H9 (cell line): ENCODE measurements at places on chromosomes 7 and 10.

GRCh38 chr10:17201794-17202116 lies 283 bp upstream of the TRDMT1 start:
- no peaks in the 10 kb centered on the region; the same call in 1 of the 2 replicates for H3K4me1 ChIP-seq
- H3K27ac ChIP-seq = peak overlapping the region; percentile 44
- H3K4me3 ChIP-seq = peak overlapping the region; percentile 89
- H3K36me3 ChIP-seq = no peaks in the 10 kb centered on the region
- H3K27me3 ChIP-seq = no peaks in the 10 kb centered on the region

DNA sequence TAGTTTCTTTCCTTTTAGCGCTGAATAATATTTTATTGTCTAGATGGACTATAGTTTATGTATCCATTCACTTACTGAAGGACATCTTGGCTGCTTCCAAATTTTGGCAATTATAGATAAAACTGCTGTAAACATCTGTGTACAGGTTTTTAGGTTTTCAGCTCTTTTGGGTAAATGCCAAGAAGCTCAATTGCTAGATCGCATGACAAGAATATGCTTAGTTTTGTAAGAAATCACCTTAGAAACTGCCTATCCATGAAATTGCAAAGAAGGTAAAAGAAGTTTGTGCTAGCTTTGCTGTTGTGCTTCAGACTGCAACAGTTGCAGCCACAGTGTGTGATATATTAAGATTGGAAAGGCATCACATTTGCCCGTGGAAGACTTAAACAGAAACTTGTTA lies 103.2 kb upstream of the TNS3 start:
- no peak for DNase-seq
- H3K4me1 ChIP-seq = peaks cover 2% of the 10 kb centered on the region; the same call in 1 of the 2 replicates
- H3K27ac ChIP-seq = no peak overlapping the region

- DNase-seq = peak; percentile 6
- no peak overlapping the region for H3K4me3 ChIP-seq
- peaks cover 18% of the 10 kb centered on the region for H3K4me1 ChIP-seq
- peaks cover 8% of the 10 kb centered on the region for H3K36me3 ChIP-seq
- no peak overlapping the region for H3K27ac ChIP-seq
Observed at GRCh38 chr10:112805701-112806100, 144.3 kb upstream of the TCF7L2 start.

GRCh38 chr10:55214608-55215007 lies 413.6 kb upstream of the PCDH15 start:
- H3K27me3 ChIP-seq = no peaks in the 10 kb centered on the region
- no peak overlapping the region for H3K4me3 ChIP-seq

GRCh38 chr7:103580031-103580430 lies 134.0 kb upstream of the SLC26A5 start:
- H3K27ac ChIP-seq = no peak overlapping the region
- H3K4me3 ChIP-seq = no peak overlapping the region
- H3K36me3 ChIP-seq = no peaks in the 10 kb centered on the region
- no peaks in the 10 kb centered on the region for H3K27me3 ChIP-seq
- no peak for DNase-seq

DNA sequence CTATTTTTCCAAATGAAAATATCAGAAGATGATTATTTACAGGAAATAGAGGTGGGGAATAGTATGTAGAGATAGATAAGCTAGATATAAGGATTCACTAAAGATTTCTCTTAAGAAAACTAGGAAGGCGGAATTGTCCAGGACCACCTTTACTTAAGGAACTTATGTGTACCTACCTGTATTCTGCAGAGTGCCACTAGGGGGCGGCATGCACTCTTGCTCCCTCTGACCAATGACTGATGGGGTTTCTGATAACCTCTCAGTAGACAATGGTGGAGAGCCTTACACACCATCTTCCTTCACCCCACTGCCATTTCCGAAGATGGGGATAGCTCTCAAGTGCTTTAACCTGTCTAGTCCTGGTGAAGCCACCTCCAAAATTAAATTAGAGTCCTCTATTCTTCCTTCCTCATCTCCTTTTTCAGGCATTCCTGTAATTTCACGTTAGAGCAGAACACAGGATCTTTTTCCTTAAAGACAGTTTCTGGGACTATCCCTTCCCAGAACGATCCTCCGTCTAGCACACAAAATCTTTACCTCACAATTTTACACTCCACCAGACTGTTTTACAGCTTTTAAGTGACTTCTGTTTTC lies 453.1 kb downstream of the SORCS1 start:
- peaks cover 4% of the 10 kb centered on the region; the same call in 1 of the 2 replicates for H3K4me1 ChIP-seq
- H3K36me3 ChIP-seq = peaks cover 5% of the 10 kb centered on the region; the same call in 2 of the 3 replicates
- H3K27me3 ChIP-seq = no peaks in the 10 kb centered on the region
- H3K27ac ChIP-seq = no peak overlapping the region

- H3K27ac ChIP-seq = no peak overlapping the region
- H3K36me3 ChIP-seq = no peaks in the 10 kb centered on the region
- 0 out of 2 replicates have a peak, but pooled peaks cover 3% of the 10 kb centered on the region for H3K4me1 ChIP-seq
- H3K4me3 ChIP-seq = no peak overlapping the region; the same call in 2 of the 3 replicates
Observed at GRCh38 chr10:6920072-6921019, 340.3 kb upstream of the PRKCQ start.

GRCh38 chr10:35498693-35499092 lies 106.4 kb upstream of the GJD4 start:
- H3K27me3 ChIP-seq = no peaks in the 10 kb centered on the region
- no peak overlapping the region for H3K4me3 ChIP-seq

DNA sequence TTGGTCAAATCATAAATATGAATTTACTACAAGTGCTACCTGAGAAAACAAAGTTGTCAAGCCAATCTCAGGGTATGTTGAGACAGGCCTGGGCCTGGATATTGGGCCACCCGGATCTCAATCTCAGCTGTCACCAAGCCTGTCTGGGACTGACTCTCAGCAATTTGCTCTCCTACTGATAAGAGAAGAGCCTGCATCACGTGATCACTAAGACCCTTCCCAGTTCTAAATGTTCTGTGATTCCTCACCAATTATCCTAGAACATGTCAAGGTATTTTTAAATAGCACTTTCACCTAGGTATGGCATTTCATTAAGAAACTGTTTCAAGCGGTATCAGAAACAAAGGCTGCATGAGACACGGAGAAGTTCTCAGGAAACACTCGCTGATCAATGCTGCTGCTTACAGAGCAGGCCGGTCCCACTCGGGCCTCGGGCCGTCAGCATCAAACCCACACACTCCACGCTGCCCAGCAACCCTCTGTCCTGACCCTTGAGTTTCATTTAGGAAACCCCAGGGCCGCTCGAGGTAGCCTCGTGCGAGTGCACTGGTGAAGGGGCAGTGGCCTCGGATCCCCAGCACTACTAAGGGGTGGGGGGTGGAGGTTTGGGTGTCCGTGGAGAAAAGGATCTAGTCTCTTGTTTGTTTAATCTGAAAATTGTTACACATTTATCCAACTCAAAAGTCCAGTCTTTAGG lies 4.1 kb downstream of the KLF6 start:
- peaks cover 7% of the 10 kb centered on the region; the same call in 1 of the 2 replicates for H3K4me1 ChIP-seq
- H3K27ac ChIP-seq = no peak overlapping the region
- H3K36me3 ChIP-seq = peaks cover 73% of the 10 kb centered on the region
- DNase-seq = peak; percentile 11

- no peak for DNase-seq
- H3K27ac ChIP-seq = no peak overlapping the region
- peaks cover 9% of the 10 kb centered on the region; the same call in 1 of the 2 replicates for H3K4me1 ChIP-seq
Observed at GRCh38 chr7:107971100-107971499, 31.9 kb downstream of the LAMB1 start.

GRCh38 chr7:259191-259505 lies 30.8 kb upstream of the FOXL3 start:
- peaks cover 76% of the 10 kb centered on the region for H3K36me3 ChIP-seq
- peak overlapping the region; percentile 2; the same call in 1 of the 3 replicates for H3K4me3 ChIP-seq

DNA sequence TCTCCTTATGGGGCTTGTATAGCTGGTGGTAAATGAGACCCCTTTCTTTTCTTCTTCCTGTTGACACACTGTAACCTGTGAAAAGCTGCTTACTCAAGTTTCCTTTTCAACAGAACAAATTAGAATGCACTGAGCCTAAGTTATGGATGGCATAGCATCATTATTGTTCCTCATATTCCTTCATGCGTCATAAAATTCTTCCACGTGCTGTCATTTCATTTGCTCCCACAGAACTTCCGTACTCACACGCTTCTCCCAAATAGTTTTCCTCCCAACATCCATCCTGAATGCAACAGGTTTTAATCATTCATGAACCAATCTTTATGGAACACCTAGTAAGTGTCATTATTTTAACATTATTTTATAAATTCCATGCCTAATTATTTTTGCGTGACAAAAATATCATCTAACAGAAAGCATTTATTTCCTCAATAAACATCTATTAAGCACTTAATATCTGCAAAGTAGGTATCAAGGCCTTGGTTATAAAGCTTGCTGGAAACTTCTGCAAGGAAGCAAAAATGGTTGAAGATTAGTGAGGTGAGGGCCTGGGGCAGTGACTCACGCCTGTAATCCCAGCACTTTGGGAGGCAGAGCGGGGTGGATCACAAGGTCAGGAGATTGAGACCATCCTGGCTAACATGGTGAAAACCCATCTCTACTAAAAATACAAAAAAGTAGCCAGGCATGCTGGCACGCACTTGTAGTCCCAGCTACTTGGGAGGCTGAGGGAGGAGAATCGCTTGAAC lies 18.9 kb upstream of the SEPTIN7 start:
- H3K36me3 ChIP-seq = no peaks in the 10 kb centered on the region
- H3K27me3 ChIP-seq = no peaks in the 10 kb centered on the region
- no peak overlapping the region for H3K27ac ChIP-seq
- DNase-seq = no peak

DNA sequence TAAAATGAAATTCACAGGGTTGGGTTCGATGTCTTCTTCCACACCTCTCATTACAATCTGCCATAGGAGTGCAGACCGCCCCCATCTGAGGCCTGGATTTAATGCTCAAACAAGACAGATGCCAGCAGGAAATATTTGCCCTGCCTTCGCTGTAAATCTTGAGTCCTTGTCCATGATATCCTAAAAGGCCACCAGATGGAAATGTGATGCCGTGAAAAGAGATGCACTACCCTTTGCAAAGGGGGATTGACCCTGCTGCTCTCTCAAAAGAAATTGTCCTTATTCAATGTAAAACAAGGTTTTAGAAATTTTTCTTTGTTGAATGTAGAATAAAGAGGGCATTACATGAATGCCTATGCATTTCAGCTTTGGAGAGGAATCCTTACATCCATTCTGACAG lies 37.5 kb downstream of the AGAP4 start:
- no peak overlapping the region for H3K27ac ChIP-seq
- H3K4me3 ChIP-seq = no peak overlapping the region
- H3K27me3 ChIP-seq = no peaks in the 10 kb centered on the region
- no peak for DNase-seq

DNA sequence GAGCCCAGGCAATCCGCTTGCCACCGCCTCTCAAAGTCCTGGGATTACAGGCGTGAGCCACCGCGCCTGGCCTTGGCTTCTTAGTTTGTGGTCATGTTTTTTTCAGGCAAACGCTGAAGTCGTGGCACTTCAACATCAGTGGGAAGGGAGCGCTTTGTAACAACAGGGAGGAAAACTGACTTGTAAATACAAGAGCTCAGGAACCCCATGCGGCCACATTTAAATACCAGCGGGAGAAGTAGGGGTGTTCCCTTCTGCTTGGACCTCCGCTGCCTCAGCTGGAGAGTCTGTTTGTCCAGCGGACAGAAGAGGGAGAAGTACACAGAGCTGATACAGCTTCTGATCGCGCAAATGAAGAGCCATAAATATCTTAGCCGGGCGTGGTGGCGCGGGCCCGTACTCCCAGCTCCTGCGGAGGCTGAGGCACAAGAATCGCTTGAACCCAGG lies 108.7 kb upstream of the KMT2C start:
- H3K4me3 ChIP-seq = peak overlapping the region; percentile 71
- H3K27me3 ChIP-seq = no peaks in the 10 kb centered on the region
- 0 out of 2 replicates have a peak, but pooled peaks cover 3% of the 10 kb centered on the region for H3K4me1 ChIP-seq
- DNase-seq = peak; percentile 65

DNA sequence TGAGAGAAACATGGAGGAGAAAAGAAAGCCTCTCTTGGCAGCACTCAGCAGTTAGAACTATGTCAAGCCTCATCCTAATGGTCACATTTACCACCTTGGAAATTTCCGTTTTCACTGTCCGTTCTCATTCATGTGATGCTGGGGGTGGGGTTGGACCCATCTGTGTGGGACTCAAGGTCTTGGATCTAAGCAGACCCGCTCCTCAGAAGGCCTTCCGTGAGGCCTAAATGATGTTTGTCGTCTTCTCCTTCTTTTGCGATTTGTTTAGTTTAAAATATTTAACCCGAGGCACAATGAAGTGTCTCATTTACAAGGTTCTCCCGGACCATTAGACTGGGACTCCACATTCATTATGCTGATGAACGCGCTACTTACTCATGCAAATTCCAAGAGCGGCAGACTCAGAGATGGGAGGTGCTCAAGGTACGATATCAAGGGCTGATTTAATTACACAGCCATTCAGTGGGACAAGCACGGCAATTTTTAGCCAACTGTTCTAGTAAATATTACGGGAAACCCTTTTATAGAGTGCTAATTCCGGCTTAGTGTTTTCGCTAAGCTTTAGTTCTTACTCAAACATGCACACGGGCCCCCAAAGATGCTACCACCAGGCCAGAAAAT lies 109.1 kb upstream of the EFCAB10 start:
- DNase-seq = peak; percentile 62
- no peaks in the 10 kb centered on the region for H3K27me3 ChIP-seq
- peaks cover 7% of the 10 kb centered on the region; the same call in 2 of the 3 replicates for H3K36me3 ChIP-seq
- H3K4me1 ChIP-seq = peaks cover 16% of the 10 kb centered on the region; the same call in 1 of the 2 replicates

- peaks cover 1% of the 10 kb centered on the region; the same call in 1 of the 2 replicates for H3K27me3 ChIP-seq
- no peaks in the 10 kb centered on the region for H3K36me3 ChIP-seq
- peaks cover 2% of the 10 kb centered on the region; the same call in 1 of the 2 replicates for H3K4me1 ChIP-seq
Observed at GRCh38 chr10:86967481-86967941, 771 bp upstream of the ADIRF start.

DNA sequence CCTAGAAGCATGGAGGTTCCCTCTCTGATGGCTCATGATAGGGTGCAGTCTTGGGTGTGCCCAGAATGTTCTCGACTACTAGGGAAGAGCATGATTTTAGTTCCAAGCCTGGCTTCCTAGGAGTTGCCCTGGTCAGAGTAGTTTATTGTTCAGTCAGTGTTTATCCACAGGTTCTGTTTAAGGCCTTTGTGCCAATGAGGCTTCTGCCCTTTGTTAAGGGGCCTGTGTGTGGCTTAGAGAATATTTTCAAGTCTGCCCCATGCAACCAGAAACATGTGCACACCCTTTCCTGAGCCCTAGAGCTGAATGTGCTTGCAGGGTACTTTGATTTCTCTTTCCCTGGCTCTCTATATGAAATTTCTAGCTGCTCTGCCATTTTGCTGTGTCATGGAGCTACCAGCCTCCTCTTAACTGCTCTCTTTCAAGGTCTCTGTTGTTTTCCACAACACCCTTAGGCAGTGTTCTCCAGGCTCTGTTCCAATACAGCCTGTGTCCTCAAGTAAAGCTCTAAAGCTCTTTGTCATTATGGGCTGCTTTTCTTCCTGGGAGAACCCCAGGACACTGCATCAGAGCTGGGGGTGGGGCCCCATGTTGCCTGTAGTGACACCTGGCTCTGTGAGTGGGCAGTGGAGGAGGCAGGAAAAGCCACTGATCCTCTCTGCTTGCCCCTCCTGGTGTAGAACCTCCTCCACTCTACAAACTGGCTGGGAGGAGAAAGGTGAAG lies 34.1 kb upstream of the TSPAN33 start:
- peaks cover 9% of the 10 kb centered on the region for H3K4me1 ChIP-seq
- no peak overlapping the region for H3K4me3 ChIP-seq
- H3K27me3 ChIP-seq = no peaks in the 10 kb centered on the region
- peak overlapping the region; percentile 26 for H3K27ac ChIP-seq
- DNase-seq = peak; percentile 88
- no peaks in the 10 kb centered on the region for H3K36me3 ChIP-seq
